BE2C (cell line): ENCODE measurements at places on chromosomes 5 and 9.
A peak's percentile ranks its signal among the peaks of the same experiment; 100 is the strongest.

- no peak for DNase-seq
Measured at GRCh38 chr9:133004999-133005760, 25.6 kb upstream of the GTF3C5 start.

- no peak for DNase-seq
Measured at GRCh38 chr9:16358751-16359150, 511.7 kb downstream of the BNC2 start.

DNA sequence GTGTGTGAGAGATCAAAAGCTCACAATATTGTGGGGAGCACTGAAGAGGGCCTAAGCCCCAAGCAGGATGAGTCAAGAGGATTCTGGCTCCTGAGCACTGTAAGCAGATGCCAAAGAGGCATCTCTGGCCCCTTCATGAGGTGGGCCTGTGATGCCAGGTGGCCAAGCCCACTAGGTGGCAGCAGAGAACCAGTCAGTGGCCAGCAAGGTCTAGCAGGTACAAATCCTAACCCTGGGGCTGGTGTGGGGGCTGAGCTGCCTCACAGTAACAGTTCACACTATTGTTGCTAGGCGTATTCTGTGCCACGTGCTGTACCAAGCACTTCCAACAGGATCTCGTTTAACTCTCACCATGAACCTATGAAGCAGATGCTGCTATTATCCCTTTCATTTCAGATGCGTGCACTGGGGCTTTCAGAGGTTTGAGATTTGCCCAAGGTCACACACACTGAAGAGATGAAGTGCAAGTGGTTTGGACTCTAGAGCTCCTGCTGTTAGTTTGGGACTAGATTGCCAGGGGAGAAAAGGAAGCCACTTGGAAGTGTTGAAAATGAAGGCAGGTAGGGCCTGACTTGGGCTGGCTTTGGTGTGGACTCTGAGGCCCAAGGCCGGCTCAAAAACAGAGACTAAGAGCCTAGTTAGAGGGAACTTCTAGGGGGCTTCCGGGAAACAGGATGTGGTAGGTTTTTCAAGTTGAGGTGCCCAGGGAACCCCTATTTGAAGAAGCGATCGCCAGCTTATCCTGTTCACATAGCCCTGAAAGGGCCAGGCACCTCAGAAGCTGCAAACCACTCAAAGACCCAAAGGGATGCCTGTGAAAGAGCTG is 4.4 kb upstream of the MLANA start:
- peak; percentile 89 for DNase-seq

DNA sequence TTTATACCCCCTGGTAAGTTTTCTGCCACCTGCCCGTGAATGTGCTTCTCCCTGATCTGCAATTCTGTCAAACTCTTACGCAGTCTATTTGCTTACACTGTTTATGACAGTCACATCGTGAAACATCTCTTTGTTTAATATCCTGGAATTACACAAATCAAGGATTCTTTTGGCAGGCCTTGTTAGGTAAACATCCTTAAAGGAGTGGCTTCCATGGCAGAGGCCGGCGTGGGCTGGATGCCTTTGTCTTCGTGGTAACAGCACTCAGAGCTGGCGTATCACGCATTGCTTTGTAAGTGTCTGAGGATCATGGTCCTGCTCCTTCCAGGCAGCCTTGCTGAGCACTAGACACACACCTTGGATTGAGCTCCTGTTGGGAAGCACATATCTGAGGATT is 145.7 kb downstream of the IRX1 start:
- DNase-seq, result no peak

- no peak for DNase-seq
Measured at GRCh38 chr5:135921388-135921787, 25.7 kb upstream of the IL9 start.

DNA sequence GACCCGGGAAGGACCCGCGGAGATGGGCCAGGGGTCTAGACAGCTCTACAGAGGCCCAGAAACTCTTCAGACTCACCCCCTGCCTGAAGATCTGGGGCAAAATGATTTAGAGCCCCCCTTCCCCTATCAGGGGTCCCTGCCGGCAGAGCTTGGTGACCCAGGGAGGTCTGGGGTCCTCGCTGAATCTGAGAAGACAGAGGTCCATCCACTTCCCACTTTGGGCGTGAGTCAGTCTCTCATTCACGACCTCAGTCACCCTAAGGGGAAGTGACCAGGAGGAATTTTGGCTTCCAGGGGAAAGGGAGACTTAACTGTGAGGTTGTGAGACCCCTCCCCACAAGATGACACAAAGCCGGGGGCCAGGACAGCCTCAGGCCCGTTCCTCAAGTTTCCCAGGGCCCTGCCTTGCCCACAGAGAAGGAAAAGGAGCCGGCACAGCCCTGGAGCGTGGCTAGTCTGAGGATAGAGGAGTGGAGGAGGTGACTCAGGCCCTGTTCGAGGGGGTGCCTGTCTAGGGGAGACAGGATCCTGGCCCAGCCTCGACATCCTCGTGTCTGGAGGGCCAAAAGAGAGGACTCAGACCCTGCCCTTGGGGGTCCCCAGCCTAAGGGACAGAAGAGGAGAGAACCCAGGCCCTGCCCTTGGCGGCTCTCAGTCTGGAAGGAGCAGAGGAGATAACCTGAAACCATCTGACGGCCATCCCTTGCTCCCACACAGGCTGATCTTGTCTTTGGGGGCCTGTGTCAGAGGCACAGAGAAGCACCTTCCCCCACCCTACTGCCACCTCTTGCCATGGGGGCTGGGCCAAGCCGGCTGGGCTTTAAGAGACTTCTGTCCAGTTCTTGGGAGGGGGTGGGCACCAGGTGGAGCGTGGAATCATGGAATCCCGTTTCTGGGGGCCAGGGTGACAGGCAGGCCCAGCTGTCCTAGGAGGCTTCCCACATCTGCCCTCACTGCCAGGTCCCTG is 889 bp downstream of the PDLIM4 start:
- peak; percentile 64 for DNase-seq
